ENCODE measurements at places on chromosomes 5 and 9.

DNA sequence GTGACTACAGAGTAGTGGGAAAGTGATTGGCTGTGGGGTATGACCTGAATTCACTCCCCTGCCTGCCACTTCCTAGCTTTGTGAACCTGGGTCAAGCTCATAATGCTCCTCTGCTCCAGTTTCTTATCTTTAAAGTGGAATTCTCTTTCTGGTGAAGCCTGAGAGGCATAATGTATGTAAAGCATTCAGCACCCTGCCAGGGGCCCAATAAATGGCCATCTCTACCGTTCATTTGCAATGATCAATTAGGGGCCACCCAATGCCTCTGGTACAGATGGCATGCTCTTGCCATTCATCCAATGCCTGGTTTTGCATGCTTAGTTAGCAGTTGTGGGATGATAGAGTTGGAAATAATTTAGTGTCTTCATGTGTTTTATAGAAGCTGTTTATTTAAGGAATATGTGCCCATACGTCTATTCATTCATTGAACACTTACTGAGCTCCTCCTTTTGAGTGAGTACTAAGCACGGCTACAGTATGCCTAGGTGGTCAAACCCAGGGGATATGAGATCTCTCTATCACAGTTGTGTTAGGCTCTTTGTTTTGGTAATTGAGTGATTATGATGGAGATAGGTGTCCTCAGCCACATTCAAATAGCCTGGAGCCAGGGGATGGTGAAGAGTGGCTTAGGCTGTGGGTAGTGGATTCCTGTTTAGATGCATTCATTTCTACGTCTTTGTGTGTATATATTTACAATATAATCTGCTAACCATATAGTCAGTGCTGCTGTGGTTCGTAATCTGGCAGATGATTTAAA is 15.3 kb downstream of the ZNF462 start:
- DNase-seq, result no peak

DNA sequence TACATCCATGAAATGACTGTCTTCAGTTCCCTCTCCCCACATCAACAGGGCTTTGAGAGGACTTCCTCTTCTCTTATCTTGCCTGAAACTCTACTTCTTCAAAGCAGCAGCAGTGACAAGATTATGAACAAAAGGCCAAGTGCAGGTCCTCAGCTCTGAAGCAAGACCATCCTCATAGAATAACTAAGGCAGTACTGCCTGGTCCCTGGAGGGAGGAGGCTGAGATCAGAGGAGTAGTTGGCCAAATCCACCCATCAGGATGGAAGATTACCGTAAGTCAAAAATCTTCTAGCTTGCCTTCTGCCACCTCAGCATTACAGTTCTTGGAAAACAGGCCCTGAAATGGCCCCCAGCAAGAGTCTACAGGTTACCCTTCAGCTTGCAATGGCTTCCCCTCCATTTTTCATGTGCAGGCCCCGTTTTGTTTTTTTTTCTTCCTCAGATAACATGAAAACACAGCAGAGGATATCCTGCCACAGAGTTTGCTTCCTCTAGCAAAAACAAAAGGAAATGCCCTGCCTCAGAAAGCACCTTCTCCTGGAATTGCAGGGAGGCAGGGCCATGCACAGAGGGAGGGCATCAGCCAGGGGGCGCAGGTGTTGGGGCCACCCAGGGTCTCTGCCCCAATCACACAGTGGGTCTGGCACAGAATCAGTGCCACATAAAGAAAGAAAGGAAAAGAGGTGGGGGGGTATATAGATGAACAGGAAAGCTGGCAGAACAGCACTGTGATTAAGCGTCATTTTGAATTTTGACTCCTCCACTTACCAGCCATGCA is 40.0 kb downstream of the KLHL3 start:
- no peak for DNase-seq

DNA sequence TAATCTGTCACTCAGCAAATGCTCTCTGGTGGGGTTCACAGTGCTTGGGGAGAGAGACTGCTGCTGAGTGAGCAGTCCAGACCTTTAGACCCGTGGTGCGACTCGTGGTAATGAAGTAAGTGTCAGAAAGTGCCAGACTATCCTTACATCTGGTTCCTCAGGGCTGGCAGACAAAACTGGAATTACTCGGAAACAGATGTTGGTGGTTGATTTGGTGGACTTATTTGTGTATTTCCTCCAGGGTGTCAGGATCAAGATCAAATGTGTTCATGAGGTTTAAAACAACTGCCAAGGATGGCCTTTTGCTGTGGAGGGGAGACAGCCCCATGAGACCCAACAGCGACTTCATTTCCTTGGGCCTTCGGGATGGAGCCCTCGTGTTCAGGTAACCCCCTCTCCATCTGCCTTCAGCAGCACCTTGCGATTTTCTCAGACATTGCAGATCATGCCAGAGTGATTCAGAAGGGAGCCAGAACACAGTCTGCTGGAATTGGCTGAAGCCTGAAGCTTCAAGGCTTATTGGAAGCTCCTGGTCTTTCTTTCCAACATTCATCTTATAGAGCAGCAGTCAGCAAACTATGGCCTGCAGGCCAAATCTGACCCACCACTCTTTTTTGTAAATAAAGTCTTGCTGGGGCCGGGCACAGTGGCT is 105.2 kb downstream of the LIFR start:
- peak; percentile 80 for DNase-seq

DNA sequence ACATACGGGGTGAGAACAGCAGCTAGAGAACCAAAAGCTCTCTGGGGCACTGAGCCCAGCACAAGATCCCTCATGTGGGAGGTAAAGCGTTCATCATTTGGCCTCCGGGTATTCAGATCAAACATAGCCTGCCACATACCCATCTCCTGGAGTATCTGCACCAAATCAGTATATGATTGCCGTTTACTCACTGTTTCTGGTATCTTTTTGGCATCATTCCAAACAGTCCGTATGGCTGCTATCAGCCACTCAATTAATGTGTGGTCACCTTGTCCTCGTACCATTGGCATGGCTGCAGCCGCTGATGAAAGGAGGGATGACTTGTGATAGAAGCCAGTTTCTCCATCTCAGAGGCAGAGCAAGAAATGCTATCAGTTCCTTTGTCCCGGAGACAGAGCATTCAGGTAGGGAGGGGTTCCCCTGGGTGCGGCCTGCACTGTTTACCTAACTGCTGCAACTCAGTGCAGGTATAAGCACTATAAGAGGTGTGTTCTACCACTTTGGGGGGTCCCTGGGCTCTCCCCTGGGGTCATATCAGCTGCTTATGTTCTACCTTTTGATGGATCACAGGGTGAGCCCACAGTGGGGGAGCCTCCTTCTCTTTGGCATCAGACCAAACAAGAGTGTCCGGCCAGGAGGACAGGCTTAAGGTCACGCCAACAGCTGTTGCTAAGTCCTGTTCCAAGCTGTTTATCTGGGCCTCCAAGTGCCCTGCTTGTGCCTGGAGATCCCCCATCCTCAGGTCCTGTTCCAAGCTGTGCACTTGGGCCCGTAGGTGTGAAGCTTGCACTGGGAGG is 9.4 kb downstream of the DMAC1 start:
- no peak for DNase-seq

GRCh38 chr9:8338767-8339510 is 539.4 kb upstream of the DMAC1 start:
- DNase-seq, result peak; percentile 45

DNA sequence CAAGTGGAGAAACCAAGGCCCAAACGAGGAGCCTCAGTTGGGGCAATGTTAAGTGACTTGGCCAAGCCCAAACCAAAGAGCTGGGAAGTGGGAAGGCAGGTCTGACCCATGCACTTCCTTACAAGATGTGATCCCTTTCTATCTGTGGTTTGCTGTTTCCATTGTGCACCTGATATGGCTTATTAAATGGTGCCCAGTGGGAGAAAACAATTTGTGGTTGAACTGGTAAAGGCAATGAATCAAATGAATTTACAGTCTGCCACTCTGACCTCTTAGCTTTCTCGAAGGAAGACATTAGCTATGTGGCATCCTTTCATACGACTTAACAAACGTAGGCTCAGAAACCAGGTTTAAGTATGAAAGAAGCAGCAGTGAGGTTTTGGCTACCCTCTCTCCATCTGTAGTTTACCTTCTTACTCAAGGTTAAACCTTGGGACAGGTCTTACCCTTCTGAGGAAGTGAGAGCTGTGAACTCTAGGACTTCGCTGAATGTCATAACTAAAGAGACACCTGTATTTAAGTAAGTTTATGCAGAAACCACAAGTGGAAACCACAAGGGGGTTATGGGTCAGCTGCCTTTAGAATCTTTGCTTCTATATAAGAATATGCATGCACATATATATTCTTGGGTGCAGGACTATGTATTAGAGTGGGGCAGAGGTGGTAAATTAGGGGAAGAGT is 100.5 kb upstream of the SPATA31D4 start:
- no peak for DNase-seq

DNA sequence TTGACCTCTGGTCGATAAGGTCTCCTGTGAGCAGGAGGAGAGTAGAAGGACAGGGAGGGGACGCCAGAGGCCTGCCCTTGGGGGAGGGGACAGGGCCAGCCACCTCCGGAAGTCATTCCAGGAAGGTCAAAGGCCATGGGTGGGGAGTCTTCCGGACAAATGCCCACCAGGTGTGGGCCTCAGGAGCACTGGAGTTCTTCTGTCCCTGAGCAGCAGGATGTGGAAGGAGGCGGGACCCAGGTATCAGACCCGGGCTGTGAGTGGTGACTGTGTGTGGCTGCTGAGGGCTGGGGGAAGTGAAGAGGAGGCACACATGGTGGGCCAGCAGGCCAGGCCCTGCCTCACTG is 13.9 kb downstream of the FGF18 start:
- no peak for DNase-seq

DNA sequence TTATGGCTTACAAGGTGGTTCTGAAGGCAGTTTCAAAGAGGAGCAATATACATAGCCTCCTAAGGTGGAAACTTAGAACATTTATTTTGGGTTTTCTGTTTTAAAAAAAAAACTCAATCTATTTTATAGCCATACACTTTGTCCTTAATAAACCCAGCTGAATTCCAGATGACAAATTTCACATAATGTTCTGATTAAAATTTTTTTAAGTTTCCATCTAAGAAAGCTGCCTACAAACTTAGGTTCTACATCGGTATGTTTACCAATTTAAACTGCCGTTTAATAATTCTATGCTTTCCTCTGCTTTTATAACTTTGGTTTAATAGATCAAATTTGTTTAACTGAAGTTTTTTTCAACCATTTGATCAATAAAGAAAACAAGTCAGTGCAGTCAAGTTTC is 12.5 kb downstream of the NR3C1 start:
- DNase-seq, result peak; percentile 54

GRCh38 chr5:54323495-54323894 is 13.1 kb upstream of the ARL15 start:
- no peak for DNase-seq

GRCh38 chr5:96088706-96089498 is 127.3 kb upstream of the ELL2 start:
- DNase-seq, result no peak

GRCh38 chr9:38768351-38768761 is 48.4 kb upstream of the FAM240B start:
- no peak for DNase-seq

DNA sequence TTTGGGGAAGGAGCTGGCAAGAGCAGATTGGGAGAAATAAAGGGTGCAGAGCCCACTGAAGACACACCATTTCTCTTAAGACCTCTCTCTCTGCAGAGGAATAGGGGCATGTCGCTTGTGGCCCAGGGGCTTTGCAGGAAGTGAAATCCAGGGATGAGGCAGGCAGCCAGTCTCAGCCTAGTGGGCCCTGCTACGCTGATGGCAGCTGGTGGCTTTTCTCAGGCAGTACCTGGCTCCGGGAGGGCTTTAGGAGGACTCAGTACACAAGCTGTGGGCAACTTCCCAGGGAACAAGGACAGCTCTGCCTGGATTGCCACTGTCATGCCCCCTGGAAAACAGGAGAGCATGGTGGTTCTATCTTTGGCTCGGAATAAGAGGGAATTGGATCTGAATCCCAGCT is 76.2 kb upstream of the NEURL1B start:
- DNase-seq, result no peak

DNA sequence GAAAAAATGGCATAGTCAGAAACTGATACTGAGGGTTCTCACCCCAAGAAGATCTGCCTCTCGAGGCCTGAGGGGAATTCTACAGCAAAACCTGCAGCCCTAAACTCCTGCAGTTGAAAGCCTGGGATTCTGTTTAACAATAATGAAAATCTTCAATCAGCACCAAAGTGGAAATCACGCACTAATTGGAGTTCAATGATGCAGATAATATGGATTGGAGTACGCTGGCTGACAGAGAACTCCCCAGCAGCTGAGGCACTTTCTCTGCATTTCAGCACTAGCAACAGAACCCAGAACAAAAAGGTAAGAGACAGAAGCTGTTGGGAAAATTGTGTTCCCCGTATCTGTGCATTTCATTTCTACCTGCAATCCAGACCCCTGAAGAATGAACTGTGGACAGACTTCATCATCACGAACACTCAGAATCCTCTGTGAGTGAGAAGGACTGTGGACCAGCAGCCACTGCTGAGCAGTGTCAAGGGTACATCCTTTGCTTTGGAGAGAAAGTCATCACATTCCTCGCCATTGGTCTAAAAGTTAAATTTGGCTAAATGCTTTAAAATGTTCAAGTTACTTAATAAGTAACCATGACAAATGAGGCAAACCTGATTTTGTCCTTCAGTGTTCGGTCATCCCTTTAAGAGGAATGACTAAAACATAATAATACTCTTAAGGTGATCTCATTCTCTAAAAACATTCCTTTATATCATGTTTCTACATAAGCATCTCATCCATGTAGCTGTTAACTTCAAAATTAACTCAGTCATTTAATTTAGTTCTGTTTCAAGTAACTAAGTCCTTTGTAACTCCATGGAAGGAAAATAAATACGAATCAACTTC is 126.1 kb downstream of the GAS1 start:
- DNase-seq, result peak; percentile 44

GRCh38 chr5:68433526-68433922 is 218.0 kb downstream of the PIK3R1 start:
- DNase-seq, result no peak

- no peak for DNase-seq
Measured at GRCh38 chr5:116559673-116560164, 14.9 kb downstream of the SEMA6A start.

DNA sequence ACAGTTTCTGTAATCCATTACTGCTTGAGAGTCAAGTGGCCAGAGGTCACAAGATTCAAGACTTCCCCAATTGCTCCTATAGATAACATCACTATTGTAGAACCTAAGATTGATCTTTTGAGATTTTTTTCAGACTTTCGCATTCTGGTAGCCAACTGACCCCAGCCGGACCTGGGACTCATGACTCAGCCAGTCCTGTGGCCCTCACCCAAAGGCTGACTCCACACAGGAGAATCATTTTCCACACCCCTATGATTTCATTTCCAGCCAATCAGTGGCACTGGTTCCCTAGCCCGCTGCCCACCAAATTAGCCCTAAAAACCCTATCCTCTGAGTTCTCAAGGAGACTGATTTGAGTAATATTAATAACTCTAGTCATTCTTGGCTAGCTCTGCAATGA is 36.2 kb downstream of the TARS1 start:
- DNase-seq, result peak; percentile 59

DNA sequence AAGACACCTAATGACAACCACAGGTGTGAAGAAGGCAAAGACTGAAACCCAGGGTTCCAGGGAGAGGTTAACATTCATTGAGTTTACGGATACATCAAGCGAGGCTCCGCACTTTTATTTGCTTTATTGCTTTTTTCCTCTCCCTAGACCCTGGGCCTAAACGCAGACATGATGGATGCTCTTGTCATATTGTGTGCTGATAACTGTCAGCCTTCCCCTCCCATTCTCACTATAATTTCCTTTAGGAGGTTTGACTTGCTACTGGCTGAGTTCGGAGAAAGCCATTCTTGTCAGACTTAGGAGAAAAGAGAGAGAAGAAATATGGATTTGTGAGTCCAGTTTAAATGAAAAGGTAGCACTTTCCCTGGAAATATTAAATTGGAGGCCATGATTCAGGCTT is 471.6 kb downstream of the DNAH5 start:
- no peak for DNase-seq
